ENCODE measurements at places on chromosomes 2 and 18.

DNA sequence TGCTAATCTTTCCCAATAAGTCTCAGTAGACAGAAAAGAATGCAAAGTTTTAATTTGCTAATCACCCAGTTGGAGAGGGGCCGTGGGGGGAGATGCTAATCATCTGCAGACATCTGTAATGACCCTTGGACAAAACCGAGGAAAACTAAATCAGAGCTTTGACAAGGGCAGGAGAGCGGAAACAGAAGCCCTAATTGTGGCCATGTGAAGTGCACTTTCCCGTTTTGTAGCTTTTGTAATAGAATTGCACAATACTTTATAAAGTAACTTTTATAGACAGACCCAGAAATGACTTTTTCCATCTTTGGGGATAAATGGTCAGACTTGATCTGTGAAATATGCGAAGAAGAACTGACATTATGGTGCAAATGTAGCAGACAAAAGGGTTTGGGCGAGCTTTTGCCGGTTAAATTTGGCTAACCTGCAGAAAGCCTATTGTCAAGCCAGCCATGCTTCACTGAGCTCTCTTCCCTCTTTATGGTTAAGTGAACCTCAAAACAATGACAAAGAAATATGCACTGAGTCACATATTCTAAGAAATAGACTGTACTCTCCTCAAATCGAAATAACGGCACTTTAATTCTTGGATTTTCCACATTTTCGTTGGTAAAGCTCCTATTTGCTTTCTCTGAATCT is 980.1 kb upstream of the POU3F3 start:
- DNase-seq: no peak

DNA sequence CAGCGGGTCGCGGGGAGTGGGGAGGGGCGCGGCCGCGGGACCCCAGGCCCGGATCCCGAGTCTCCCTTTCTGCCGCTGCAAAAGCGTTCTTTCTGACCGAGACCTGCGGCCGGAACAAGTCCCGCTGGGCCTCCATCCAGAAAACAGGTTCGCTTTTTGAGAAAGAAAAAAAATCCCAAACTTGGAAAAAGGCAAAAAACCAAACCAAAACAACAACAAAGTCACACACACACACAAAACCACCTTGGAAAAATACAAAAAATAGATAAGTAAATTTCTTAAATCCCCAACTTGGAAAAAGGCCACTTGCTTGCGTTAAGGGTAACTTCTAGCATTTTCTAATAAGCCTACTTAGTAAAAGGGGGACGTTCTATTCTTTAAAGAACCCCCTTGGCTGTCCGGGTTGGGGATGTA is 250 bp upstream of the CHST10 start:
- no peak for DNase-seq

DNA sequence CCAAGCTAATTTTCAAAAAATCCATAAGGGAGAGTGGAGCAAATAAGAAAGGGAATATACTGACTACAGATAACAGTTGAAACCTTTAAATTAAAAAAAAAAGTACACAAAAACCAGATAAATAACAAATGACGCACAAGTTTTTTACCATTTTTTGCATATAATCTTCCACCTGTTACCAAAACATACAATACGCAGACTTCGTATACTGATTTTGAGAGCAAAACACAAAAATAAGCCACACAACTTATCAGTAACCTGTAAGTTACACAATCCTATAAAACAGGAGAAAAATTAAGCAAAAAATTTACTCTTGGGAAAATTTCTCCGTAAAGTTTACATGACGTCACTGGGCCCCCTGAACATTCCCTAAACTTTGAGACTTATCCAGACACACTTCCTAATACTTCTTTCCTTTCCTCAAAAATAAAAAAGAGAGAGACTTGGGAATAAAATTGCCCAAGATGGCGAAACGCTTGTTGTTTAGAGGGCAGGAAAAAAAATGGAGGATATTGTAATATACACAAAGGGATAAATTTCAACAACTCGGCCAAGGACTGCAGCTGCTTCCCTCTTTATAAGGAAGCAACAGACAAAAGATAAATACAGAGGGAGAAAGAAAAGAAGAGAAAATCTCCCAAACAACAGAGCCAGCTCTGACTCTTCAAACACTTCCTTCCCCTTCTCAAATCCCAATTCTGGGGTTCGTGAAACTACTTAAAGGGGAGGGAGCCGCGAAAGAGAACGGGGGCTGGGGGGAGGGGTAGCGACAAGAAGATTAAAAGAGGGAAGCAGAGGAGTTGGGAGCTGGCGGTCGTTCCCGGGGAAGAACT is 1.6 kb downstream of the BAZ2B start:
- DNase-seq: peak; percentile 82

- no peak for DNase-seq
These were observed 84.8 kb upstream of the PTPRM start for GRCh38 chr18:7482342-7482741.

DNA sequence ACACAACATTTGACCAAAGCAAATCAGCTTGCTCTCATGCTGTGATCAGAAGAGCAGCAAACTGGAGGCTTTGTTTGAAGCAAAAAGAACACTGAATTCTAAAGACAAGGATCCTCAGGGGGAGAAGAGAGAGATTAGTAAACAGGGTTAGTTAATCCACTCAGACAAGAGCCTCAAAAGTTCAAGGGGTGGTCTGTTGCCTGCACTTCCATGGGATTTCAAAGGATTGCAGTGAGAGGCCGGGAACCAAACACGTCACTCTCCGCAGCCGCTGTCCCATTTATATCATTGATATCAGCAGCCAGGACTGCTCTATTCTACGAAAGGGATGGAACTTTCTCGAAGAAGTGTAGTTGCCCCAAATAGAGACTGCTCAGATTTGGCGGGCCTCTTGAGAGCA is 97.8 kb upstream of the SP3 start:
- no peak for DNase-seq

DNA sequence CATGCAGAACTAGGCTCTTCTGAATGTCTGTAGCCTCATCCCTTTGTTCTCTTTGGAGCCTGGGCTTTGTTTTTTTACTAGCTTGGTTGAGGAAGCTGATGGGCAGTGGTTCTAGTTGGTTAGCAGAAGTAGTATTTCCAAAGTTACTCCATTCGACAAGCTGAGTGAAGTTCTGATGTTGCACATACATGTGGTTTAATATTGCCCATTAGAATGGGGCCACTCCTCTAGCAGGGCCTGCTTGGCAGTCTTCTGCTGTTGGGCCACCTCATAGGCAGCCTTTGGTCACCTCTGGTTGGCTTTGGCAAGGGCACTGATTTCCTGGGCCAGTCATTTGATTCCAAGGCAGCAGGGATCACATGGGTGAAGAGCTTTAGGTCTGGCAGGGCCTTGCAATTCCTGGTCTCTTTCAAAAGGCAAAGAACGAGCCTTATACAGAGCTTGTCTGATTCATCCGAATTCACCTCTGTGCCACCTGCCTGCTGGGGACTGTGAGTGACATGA is 2.5 kb downstream of the RPIA start:
- no peak for DNase-seq

GRCh38 chr2:161414042-161415033 is 1.8 kb upstream of the TBR1 start:
- DNase-seq: peak; percentile 44

DNA sequence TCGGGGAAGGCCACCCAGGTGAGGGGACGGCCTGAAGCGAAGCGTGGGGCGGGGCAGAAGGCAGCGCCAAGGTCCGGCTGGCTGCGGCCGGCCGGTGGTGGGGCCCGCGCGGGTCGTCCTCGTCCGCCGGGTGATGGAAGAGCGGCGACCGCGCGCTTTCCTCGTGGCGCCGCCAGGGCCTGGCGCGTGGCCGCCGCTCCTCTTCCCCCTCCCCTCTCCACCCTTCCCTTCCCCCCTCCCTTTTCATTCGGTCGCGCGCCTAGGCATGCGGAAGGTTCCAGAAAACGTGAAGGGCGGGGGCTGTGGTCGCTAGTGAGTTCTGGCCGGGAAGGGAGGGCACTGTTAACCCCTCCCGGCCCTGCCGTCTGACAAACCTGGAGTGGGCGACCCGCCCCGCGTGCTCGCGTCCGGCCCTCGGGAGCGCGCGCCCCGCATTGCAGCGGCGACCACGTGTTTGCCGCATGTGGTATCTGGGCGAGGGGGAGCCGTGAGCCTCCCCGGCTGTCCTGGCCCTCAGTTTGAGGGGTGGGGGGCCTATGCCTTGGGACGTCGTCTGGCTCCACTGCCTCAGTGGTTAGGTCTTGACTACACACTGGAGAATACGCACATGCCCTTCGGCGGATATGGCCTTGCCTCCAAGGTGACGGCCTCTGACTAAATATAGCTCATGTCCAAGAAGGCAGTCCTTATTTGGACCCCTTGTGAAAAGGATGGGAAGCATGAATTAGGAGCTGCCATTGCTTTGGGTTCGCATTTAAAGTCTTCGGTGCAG is 579 bp downstream of the MAT2A start:
- DNase-seq: peak; percentile 25

- DNase-seq: no peak
These were observed 30.5 kb downstream of the B3GNT7 start for GRCh38 chr2:231425811-231426703.

GRCh38 chr2:135969655-135970387 is 15.6 kb downstream of the DARS1 start:
- DNase-seq: no peak

DNA sequence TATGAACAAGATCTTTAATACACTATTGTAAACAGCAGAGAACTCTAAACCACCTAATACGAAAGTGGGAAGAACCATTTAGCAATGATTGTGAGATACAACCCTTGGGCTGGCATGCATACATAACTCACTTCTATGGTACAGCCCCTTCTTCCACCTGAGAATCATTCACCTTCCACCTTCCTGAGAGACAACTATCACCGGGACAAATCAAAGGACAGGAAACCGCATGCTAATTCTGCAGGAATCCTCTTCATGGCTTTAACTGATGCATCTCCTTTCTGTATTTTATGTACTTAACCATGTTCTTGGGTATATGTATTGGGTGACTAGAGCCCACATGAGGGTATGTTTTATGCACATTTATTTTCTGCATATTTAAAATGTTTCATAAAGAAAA is 123.2 kb downstream of the TRABD2A start:
- DNase-seq: no peak

GRCh38 chr18:54530285-54530684 is 60.8 kb upstream of the DYNAP start:
- DNase-seq: peak; percentile 3

DNA sequence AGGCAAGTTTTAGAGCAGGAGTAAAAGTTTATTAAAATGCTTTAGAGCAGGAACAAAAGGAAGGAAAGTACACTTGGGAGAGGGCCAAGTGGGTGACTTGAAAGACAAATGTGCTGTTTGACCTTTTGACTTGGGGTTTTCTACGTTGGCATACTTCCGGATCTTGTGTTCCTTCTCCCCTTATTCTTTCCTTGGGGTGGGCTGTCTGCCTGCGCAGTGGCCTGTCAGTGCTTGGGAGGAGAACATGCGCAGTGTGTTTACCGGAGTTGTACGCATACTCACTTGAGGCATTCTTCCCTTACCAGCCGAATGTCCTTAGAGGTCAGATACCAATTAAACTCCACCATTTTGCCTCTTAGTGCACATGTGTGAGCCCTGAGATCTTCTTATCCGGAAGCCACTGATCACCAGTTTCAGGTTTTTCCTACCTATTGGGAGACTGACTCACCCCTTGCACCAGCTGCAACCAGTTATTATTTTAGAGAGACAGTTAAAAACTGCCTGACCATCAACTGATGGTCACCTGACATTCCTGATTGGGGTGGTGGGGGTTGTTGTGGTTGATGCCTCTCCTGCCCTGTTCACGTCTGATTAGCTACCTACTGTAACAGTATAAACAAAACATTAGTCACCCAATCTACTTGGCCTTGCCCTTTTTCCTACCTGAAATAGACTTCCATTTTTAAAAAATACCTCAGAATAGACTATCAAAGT is 67.5 kb downstream of the NYAP2 start:
- DNase-seq: no peak

DNA sequence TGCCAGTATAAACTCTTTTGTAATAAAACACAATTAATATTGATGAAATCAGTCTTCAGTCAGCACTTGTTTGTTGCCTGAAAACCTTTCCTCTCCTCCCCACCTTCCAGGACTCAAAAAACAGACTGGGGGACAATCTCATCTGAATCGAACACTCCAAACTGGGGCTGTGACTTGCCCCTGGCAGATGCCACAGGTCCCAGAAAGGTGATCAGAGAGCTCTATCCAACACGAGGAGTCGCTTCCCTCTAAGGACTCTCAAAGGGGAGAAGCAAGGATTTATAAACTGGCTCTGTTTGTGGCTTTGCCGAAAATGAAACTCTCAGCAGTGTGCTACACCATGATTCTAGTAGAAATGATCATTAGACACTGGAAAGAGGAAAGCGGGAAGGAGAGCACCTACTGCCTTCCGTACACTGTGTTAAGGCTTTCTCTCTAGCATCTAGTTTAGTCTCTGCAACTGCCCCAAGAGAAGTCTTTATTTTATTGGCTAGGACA is 199.2 kb downstream of the TGIF1 start:
- DNase-seq: no peak

- DNase-seq: no peak
These were observed 38.3 kb downstream of the SFXN5 start for GRCh38 chr2:73033142-73033765.

DNA sequence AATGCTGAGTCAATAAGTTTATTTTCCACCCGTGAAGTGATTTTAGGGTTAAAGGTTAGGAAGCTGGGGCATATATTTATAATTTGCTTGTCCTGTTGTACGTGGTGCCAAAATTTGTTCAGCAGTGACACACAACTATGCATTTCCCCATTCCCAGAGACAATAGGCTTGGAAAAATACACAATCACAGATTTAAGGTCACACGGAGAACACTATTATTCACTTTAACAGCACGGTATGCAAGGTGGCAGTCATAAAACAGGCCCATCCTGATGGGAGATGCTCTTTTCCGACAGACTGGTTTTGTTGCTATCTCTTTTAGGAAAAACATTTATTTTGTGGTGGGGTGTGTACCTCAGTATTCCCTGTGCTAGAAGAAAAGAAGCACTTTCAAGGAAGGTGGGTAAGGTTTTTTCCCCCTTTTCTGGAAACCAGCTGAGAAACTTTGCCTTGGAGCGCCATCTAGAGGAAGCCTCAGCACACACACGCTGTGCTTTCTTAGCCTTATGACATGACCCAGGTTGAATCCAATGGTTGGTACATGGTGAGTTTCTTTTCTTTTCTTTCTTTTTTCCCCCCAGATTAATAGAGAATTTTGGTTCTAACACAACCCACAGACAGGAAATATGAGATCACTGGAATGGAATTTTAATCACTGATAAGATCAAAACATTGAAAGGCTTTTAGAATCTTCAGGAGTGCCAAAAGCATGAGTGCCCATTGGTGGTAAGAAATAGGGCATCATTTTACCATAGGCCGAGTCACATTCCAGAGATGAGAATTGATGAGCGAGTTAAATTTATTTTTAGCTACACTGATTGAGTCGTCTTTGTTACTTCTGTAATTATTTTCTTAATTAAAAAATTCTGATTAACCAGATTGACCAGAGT is 332.1 kb downstream of the AGPS start:
- no peak for DNase-seq

- DNase-seq: no peak
These were observed 15.0 kb downstream of the UBXN4 start for GRCh38 chr2:135756692-135757091.

- DNase-seq: no peak
These were observed 7.3 kb downstream of the TNFRSF11A start for GRCh38 chr18:62332431-62332830.

- no peak for DNase-seq
These were observed 9.2 kb upstream of the PAIP2B start for GRCh38 chr2:71235930-71236587.

Data from NCI-H526 treated with DMSO at 0.1 percent for 48 hours (cell line).